ENCODE measurements at places on chromosomes 11 and 22.

DNA sequence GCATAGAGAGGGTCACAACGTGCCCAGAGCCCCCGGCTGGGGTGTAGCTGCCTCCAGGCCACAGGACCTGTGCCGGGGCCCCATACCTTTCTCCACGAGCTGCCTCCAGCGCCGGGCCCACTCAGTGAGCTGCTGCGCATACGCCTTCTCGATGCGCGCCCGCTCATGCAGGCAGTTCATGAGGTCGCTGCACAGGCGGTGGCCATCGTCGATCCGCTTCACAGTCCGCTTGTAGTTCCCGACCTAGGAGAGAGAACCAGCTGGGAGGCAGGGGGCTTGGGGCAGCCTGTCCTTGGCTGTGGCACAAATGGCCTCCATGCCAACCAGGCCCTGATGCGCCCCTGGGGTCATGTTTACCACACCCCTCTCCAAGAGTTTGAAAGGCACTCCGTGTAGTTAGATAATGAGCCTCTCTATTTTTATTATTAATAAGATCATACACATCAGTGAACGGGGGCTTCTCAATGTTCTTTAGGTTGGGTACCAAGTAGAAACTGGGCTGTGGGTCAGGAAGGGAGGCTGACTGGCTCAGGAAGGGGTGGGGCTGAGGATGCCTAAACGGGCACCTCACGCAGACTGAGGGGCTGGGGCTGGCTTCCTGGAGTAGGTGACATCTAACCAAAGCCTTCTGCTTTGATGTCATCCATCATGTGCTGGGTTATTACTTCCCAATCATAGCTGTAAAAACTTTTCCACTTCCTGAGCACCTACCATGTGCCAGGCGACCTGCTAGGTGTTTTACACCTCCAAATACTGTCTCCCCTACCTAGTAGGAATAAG, 36.5 kb upstream of the ARFGAP3 start:
- DNase-seq, result no peak

GRCh38 chr22:30036656-30037055, 43.6 kb upstream of the HORMAD2 start:
- DNase-seq, result no peak

GRCh38 chr11:16722581-16723344, 15.7 kb upstream of the C11orf58 start:
- DNase-seq, result no peak

GRCh38 chr11:46210133-46210636, 67.3 kb upstream of the CREB3L1 start:
- no peak for DNase-seq
